ENCODE measurements at places on chromosomes 7 and 10.

DNA sequence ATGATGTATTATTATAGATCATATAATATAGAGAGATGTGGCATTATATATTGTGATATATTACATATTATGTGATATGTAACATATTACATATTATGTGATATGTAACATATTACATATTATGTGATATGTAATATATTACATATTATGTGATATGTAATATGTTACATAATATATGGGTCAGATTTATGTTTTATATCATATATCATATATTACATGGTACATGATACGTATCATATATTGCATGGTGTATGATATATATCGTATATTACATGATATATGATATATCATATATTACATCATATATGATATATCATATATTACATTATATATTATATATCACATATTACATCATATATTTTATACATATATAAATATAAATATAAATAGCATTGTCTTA lies 164.1 kb upstream of the NEBL start:
- no peak for DNase-seq

DNA sequence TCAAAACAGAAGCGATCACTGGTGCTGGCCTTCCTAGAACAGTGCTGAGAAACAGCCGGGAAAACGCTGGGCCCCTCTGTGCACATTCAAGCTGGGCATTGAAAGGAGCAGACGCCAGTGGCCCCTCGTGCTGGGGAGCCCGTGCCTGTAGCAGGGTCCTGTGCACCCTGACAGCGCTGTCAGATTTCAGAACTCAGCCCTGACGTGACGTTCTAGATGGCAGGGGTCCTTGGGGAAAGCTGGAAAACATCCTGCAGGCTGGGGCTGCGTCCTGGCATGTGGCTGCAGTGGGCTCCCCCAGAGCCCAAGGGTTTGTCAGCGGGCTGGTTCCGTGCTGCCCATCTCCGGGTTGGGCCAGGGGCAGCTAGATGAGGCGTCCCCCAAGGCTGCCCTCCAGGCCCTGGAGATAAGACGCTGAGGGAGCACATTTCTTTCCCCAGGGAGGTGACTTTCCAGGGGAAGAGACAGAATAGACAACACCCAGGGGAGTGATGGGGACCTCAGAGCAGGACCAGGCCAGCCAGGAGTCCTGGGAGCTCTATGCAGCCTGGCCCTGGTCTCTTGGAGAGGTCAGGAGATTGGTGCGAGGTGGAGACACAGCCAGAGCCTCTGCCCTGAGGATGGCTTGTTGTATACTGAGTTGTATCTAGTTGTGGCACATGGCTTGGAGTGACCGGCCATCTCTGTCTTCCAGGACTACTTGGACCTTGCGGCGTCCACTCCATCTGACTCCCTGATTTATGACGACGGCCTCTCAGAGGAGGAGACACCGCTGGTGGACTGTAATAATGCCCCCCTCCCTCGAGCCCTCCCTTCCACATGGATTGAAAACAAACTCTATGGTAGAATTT lies 12.1 kb upstream of the CSGALNACT2 start:
- no peak for DNase-seq

GRCh38 chr7:94289071-94289470 lies 105.6 kb upstream of the COL1A2 start:
- DNase-seq = peak; percentile 63

GRCh38 chr10:76197293-76197692 lies 765.9 kb downstream of the LRMDA start:
- no peak for DNase-seq

DNA sequence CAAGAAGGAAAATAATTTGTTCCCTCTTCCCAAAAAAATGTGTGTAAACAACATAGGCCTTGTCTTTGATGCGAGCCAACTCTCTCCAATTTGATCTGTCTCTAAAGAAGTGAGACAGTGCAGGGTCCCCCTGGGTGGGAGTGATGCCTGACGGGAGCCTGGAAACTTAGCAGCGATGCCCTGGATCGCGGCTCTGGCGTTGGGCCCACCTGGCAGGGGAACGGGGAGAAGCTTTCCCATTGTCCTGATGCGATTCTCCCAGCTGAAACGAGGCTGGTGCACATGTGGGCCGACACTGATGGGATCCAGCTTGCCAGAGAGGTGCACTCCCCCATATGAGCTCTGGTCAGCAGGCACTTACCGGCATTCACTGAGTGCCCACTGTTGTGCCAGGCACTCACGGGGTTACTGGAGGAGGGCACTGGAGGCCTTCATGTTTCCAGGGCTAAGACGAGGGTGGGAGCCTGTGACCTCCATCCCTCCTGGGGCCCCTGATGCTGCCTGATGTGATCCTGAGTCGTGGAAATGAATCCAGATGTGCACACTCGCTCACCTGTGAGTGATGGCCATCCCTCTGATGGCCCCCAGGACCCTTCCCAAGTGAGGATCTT lies 132.8 kb downstream of the PTPN20 start:
- no peak for DNase-seq

- DNase-seq = no peak
These were observed 147.3 kb downstream of the SEC23IP start for GRCh38 chr10:120039826-120040225.

DNA sequence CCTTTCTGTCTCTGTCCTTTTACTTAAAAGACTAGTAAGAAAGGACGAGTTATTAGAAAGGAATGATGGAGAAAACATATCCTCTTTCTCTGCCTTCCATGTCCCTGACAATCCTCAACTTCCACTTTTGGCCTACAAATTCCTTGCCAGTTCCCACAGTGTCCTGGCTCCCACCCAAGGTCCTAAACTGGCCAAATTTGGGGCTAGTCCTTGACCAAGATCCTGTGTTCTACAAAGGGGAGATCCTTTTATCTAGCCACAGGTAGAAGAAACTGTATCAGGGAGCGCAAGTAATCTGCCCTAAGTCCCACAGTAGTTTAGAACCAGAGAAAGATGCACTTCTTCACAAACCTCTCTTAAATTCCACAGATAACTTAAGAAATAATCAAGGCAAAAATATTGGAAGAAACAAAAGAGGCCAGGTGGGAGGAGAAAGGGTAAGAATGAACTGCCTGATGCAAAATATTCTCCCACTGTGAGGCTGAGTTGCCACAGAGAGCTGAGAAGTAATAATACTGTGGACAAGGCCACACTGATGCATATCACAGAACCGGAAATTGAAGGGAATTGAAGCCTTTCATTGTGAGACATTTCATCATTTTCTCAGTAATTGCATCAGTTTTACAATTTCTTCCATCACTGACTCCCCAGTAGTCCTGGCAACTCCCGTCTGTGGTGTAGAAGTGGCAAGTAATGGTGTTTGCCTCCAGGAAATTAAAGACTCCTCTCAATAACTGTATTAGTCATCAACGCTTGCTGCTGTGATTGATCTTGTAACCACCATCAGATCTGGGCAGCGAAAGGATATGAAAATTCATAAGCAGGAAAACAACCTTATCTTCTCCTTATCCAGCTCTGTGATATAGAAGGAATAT lies 47.2 kb downstream of the DNAJC12 start:
- DNase-seq = no peak

- no peak for DNase-seq
These were observed 5.6 kb upstream of the CDH23 start for GRCh38 chr10:71390921-71391690.

- no peak for DNase-seq
These were observed 90.1 kb downstream of the SNX10 start for GRCh38 chr7:26381476-26382353.

Data from NCI-H1930 (cell line).